ENCODE measurements at places on chromosomes 1 and 21.

DNA sequence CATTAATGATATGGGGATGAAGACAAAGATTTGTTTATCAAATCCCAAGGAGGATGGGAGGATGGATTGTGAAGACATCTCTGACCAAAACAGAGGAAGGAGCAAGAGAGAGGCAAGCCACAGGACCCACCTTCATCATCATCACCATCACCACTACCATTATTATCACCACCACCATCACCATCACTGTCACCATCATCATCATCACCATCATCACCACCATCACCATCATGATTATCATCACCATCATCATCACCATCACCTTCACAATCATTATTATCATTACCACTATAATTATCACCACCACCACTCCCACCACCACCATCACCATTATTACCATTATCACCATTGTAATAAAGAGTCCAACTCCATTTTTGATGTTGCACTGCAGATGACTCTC, 482.5 kb downstream of the PTPRU start:
- DNase-seq, result no peak

GRCh38 chr1:39268112-39268581, 63.7 kb downstream of the MACF1 start:
- DNase-seq, result peak; percentile 39

- DNase-seq, result peak; percentile 80
Measured at GRCh38 chr21:15514073-15514946, 215.5 kb upstream of the USP25 start.

- DNase-seq, result no peak
Measured at GRCh38 chr1:209855623-209856022, 27.9 kb downstream of the UTP25 start.

DNA sequence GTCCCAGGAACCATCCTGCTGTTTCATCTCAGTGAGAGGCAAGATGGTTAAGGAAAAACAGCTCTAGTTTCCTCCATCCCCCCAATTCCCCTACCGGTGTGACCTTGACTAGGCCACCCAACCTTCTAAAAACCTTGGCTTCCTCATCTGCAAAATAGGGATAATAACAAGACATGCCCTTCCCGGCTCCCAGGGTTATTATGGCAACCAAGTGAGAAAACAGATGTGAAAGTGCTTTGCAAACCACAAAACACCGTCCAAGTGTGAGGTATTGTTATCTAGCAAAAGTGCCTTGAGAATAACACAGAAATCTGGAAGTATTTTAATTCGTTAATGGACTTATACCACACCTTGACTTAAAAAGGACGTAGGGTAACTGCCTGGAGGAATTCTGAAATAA, 62.7 kb downstream of the ITPKB start:
- DNase-seq, result no peak

GRCh38 chr1:27669876-27670275, 2.1 kb downstream of the IFI6 start:
- no peak for DNase-seq

DNA sequence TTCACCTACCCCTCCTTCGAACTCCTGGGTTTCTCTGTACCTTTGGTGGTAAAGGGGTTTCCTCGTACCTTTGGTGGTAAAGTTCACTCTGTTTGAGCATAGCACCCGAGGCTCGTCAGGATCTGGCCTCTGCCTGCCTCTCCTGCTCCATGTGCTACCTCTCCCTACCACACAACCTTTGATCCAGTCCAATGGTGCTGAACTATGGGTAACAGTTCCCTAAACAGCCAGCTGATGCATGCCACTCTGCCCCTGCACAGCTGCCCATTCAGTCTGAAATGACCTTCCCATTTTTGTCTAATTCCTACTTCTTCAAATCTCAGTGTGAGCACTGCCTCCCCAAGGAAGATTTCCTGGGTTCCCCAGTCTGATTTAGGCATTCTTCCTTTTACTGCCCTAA, 14.0 kb downstream of the OVAAL start:
- DNase-seq, result no peak

- DNase-seq, result no peak
Measured at GRCh38 chr1:248596615-248597014, 885 bp downstream of the OR2T10 start.

- no peak for DNase-seq
Measured at GRCh38 chr1:51651552-51651942, 34.7 kb downstream of the OSBPL9 start.

GRCh38 chr1:78840453-78841271, 165.9 kb downstream of the ADGRL4 start:
- no peak for DNase-seq

GRCh38 chr1:18721041-18721440, 90.4 kb downstream of the PAX7 start:
- no peak for DNase-seq

DNA sequence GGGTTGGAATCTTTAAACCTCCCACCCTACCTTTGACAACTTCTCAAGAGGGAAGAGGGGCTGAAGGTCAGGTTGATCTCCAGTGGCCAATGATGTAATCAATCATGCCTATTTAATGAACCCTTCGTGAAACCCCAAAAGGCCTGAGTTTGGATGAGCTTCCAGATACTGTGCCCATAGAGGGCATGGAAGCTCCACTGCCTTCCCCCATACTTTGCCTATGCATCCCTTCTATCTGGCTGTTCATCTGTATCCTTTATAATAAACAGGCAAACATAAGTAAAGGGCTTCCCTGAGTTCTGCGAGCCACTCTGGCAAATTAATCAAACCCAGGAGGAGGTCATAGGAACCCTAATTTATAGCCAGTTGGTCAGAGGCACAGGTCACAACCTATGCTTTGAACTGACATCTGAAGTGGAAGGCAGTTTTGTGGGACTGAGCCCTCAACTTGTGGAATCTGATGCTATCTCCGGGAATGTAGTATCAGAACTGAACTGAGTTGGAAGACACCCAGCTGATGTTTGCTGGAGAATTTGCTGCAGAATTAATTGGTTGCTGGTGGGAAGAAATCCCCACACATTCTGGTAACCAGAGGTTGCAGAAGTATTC, 24.8 kb downstream of the S100A10 start:
- DNase-seq, result no peak

GRCh38 chr1:231311720-231312431, 25.8 kb downstream of the EXOC8 start:
- no peak for DNase-seq

DNA sequence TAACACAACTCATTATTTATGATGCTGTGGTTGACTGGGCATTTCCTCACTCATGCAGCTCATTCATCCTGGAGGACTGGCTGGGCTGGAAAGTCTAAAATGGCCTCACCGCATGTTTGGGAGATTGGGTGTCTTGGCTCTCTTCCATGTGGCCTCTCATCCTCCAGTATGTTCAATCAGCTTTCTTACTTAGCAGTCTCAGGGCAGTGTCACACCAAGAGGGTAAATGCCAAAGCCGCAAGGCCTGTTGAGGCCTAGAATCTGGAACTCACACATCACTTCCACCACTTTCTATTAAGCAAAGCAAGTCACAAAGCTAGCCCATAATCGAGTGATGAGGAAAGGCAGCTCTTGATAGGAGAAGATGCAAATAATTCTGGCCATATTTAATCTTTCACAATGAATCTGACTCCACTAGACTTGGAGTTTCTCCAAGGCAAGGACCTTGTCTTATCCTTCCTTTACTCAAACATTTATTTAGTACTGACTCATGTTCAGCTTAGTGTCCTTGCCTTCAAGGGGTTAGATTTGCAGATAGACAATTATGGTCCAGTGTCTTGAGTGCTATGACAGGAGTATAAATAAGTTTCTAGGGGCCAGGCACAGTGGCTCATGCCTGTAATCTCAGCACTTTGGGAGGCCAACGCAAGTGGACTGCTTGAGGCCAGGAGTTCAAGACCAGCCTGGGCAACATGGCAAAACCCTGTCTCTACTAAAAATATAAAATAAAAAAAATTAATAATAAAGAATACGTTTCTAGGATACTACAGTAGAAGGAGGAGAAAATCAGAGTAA, 45.1 kb downstream of the TMEM53 start:
- DNase-seq, result no peak

Data from central memory CD4-positive, alpha-beta T cell (primary cell).